ENCODE measurements at places on chromosomes 6 and 20.

DNA sequence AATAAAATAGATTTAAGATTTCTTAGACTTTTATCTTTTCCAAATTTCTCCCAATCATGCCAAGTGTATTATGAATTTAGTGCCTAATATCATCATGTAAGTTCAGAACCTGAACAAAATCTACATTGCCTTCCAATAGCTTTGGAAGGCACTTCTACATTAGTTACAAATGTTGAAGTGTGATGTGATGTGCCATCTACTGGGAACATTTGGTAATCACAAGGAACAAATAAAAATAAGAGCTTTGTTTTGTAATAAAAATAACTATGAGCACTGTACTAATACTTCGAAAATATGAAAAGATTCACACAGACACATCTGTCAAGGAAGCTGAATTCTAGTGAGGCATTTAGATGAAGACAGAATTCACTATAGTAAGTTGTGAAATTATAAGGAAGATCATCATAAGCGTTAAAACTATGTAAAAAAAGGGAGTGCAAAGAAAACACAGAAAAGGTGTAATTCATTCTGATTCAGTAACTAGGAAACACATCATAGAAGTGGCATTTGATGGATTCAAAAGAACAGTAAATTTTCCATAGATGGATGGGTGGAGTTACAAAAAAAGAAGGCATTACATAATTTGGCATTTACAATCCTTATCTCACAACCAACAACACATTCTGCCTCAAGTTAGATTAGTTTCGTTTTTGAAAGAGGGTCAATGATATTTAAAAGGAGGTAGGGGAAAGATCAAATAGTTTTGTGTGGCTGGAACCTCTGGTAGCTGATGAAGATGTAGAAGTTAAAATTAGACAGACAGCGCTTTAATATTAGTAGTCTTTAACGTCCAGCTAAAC, 161.0 kb downstream of the ASCC3 start:
- no peak for DNase-seq

GRCh38 chr20:19806806-19807190, 48.7 kb downstream of the RIN2 start:
- DNase-seq: no peak

DNA sequence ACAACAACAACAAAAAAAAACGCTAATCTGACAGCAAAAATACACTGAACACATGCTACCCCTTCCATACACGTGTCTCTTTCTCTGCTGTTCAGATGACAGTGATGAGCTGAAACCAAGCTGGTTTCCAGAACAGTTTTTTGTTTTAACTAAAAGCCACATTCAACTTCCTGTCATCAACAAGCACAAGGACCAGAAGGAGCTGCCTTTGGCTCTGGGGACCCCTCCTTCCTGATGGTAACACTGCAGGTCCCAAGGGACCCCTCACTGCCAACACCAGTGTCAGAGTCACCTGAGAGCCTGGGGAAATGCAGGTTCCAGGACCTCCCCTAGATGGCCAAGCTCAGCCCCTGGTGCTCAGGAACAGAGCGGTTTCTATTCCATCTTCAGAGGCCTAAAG, 6.0 kb downstream of the CST7 start:
- DNase-seq: no peak

GRCh38 chr20:53321596-53321995, 272.0 kb downstream of the ZNF217 start:
- DNase-seq: no peak

- DNase-seq: no peak
Measured at GRCh38 chr6:116287689-116288282, 8.1 kb upstream of the TSPYL1 start.

GRCh38 chr6:96101564-96101963, 85.8 kb downstream of the FUT9 start:
- no peak for DNase-seq

DNA sequence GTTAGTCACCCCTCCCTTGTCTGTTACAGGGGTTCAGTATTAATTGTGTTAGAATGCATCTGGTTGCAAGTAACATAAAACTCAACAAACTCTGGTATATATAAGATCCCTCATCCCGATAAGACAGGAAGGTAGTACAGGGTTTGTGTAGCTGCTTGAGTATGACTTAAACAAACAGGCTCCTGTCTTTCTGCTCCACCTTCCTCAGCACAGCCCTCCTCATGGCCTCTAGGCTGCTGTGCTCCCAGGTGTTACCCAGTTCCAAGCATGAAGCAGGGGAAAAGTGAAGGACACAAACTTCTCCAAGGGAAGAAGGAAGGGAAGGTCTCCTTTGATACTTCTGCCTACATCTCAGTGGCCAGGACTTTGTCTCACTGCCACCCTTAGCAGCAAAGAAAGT, 1.4 kb upstream of the RALGAPB start:
- DNase-seq: no peak

- DNase-seq: no peak
Measured at GRCh38 chr20:41334443-41335421, 5.9 kb upstream of the LPIN3 start.

All from activated CD4-positive, CD25-positive, alpha-beta regulatory T cell treated with anti-CD3 and anti-CD28 coated beads, Interleukin-2, amount 50 U/mL, for 16 hours (primary cell).